ENCODE measurements at places on chromosomes 7 and 10.

DNA sequence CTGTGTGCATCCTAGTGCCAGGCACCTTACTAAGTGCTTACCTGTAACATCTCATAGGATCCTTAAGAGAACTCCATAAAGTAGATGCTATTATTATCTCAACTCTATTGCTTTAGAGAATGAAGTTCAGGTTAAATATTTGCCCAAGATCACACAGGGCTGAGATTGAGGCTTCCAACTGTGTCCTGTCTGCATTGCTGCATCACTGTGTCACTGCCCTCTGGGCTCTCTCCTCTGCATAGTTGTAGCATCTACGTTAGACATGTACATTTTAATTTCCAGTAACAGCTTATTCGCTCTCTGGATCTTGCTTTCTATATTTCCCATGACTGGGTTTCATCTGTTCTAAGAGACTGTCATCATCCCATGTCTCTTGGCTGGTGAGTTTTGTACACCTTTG, 63.6 kb upstream of the FZD8 start:
- DNase-seq, result no peak

- no peak for DNase-seq
Observed at GRCh38 chr10:32125023-32125422, 68.8 kb upstream of the KIF5B start.

GRCh38 chr7:77266291-77266794, 66.7 kb upstream of the FGL2 start:
- no peak for DNase-seq

DNA sequence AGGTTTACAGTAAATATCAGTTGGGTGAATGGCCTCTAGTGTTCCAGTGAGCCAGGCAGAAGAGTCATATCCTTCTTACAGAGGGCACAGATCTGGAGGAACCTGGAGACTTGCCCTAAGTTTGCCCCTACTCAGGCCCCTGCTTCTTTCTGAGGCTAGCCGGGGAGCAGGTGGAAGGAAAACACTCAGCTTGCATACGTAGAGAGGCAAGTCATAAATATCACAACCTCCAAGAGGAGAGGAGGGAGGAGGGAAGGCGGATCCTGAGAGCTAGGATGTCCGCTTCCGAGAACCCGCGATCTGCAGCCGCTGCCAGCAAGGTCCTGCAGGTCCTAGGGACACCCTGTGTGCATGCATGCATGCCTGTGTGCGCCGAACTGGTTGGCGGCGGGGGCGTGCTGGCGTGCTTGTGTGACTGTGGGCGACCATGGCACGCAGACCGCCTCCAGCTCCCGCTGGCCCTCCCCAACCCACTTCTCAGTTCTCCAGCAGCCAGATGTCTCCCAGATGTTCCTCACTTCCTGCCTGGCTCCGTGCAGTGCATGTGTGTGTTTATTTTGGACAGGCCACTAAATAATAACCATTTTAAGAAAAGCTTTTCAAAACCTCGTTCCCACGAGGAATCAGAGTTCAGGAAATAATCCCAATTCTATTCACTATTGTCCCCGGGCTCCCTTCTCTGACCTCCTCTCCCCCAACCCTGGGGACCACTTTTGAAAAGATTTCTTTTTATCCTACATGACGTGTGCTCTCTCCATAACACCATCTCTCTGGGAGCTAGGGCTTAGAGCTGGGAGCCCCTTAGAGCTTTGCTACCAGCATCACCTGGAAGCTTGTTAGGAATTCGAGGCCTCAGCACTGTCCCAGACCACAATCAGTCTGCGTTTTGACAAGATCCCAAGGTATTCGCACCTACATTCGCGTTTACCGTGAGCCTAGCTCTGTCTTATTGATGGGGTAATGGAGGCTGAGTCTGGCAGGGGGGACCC, 32.4 kb downstream of the UNC5B start:
- no peak for DNase-seq

DNA sequence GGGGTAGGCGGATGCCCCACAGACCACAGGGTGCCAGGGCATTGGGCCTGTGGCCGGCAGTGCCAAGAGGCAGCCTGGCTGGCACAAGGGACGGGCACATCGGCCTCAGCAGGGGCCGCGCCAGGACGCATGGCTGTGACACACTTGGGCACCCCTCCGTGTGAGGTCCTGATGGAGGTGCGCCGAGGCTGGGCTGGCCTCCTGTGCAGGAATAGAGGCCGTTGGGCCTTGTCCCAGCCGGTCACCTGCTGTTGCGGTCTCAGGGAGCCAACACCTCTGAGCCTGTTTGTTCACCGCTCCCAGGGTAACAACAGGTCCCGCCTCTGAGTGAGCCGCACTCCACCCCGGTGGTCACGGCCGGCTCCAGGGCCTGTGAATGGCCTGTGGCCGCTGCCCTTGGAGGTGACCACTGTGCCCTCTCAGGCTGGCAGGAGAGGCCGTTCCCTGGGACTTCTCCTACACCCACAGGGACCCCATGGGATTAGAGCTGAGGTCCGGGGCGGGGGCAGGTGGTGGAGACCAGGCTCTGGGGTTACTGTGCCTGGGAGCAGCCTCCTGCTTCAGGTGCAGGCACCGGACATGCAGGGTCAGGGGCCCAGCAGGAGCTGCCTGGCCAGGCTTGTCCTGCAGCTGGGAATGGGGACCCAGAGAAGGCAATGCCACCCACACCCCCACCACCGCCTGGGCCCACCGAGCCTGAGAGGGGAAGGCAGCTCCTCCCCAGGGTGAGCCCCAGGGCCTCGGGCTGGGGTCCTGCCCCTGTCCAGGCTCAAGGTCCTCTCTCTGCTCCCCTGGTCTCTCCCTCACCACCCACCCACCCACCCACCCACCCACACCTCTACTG, 12.0 kb downstream of the PWWP2B start:
- DNase-seq, result no peak

GRCh38 chr10:77333610-77334340, 303.8 kb downstream of the KCNMA1 start:
- DNase-seq, result no peak

- DNase-seq, result no peak
Observed at GRCh38 chr10:91843083-91843482, 44.9 kb downstream of the TNKS2 start.

DNA sequence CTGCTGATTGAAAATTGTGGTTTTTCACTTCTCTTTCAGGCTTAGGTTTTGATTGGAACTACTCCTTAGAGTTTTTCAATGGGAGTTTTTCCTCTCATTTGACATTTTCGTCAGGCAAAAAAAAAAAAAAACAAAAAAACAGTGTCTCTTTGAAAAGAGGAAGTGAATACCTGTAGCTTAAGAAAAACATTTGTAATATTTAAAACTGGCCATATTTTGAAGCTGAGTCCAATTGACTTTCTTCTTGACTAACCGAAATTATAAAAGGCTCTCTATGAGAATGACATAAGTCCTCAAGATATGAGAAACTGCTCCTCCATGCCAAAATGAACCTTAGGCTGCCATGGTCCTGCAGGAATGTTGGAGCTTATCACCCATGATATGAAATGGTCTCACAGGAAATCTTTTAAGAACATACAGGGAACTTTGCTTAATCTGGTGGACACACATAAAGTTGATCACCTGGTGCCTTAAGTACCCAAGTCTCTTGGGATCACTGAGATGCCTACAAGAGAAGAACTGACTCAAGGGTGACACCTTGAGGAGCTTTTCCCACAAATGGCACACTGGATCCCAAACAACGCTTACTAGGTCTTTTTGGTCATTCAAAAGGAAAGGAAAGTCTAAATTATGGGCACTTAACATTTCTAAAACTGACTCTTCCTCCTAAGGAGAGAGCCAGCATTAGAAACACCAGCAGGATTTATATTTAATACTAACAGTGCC, 263.4 kb downstream of the CDC14C start:
- no peak for DNase-seq

DNA sequence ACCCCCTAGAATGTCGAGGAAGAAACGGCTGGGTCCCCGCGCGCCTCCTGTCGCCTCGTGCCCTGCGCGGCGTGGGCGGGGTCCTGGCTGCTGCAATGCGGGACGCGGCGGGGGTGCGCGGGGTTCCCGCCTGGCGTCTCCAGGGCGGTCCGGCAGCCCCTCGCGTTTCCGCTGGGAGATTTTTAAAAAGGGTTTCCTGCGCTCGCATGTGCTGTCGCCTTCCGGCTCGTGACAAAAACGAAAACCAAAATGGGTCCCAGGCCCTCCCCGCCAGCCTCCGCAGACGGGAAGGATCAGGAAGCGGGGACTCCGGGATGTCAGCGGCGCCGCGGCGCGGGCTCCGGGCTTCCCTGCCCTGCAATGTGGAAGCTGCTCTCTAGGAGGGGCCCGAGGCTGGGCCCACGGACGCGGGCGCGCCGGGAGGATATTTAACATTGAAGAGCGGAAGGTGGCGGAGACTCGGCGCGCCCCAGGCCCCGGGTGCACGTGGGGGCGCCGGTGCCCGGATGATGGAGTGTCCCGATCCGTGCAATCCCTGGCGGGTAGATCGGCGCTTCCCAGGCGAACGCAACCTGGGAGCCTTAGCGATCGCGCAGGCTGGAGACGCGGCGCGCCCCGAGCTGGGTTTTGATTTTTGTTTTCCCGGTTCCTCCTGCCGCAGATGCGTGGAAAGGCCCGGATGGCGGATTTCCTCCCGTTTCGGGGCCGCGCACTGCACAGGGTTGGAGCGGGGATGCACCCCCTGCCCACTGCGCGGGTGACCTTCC, 1.0 kb downstream of the PFKP start:
- peak; percentile 60 for DNase-seq

- DNase-seq, result no peak
Observed at GRCh38 chr7:129781928-129782817, 170.6 kb downstream of the UBE2H start.

All from activated T-cell treated with anti-CD3 and anti-CD28 coated beads for 24 hours (primary cell).